ENCODE measurements at places on chromosomes 7 and 10.
A peak's percentile ranks its signal among the peaks of the same experiment; 100 is the strongest.

DNA sequence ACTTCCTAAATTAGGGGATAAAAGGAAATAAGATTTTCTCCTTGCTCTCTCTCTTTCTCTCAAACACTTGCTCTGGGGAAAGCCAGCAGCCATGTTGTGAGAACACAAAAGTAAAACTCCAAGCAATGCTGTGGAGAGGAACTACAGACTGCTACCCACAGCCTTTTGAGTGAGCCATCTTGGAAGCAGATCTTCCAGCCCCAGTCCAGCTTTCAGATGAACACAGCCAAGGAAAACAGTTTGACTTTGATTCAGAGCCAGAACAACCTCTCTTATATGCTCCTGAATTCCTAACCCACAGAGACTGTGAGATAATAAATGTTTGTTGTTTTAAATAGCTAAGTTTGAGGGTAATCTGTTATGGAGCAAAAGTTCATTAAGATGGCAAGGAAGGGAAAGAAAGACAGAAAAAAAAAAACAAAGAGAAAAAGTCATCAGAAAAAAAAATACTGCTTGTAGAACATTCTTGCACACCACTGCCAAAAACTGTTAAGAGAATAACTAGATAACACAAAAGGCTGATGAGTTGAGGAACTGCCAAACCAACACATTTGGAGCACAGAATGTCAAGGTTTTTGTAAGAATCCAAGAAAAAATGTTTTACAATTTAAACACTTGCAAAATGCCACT, 20.9 kb upstream of the PRKAR2B start:
- no peak for DNase-seq

GRCh38 chr7:108247614-108248013, 117.5 kb upstream of the LAMB4 start:
- no peak for DNase-seq

DNA sequence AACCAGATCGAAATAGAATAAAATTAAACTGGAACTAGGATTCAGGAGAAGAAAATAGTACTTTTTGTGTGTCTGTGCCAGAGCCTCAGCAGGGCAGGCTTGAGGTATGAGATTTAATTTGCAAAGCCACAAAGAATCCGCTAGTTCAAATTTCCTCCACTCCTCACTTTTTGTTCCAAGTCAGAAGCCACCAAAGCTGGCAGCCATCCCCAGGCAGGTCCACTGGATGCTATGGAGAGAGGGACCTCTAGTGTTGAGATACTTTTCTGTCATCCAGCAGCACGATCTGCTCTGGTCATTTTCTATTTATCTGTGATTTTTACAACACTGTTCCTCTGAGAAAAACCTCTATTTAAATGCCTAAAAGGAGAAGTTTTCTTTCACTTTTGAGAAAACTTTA, 147.9 kb upstream of the FRMD4A start:
- DNase-seq = peak; percentile 66

DNA sequence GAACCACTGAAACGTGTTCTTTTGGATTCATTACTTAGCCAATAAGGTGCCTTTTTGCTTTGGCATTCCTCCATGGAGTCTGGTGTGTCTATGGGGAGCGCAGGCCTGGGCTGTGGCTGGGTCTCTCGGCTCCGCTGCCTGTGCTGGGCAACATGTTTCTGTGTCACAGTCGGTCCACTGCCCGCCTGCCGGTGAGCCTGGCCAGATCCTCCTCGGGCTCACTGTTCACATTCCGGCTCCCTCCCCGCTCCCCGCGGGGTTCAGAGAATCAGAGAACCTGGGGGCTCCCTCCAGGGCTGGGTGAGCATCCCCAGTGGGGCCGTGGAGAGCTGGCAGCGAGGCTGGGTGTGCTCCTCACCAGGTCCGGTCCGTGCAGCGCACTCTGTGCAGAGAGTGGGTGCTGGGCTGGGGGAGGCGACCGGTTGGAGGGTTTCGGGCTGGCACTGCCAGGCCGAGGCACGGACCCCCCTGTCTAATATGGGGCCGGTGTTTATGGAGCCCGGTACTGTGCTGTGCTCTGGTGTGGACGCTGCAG, 70.4 kb downstream of the INPP5A start:
- DNase-seq = no peak

- DNase-seq = no peak
Observed at GRCh38 chr7:139899328-139899955, 70.4 kb downstream of the TBXAS1 start.

GRCh38 chr10:89219513-89220218, 12.5 kb upstream of the CH25H start:
- DNase-seq = no peak

- DNase-seq = no peak
Observed at GRCh38 chr10:26468700-26469099, 30.6 kb downstream of the APBB1IP start.

GRCh38 chr10:116112232-116113231, 160.5 kb downstream of the GFRA1 start:
- no peak for DNase-seq
